ENCODE measurements at places on chromosomes 13 and 19.
A peak's percentile ranks its signal among the peaks of the same experiment; 100 is the strongest.

- no peak for DNase-seq
These were observed 193.2 kb downstream of the URI1 start for GRCh38 chr19:30135093-30135757.

DNA sequence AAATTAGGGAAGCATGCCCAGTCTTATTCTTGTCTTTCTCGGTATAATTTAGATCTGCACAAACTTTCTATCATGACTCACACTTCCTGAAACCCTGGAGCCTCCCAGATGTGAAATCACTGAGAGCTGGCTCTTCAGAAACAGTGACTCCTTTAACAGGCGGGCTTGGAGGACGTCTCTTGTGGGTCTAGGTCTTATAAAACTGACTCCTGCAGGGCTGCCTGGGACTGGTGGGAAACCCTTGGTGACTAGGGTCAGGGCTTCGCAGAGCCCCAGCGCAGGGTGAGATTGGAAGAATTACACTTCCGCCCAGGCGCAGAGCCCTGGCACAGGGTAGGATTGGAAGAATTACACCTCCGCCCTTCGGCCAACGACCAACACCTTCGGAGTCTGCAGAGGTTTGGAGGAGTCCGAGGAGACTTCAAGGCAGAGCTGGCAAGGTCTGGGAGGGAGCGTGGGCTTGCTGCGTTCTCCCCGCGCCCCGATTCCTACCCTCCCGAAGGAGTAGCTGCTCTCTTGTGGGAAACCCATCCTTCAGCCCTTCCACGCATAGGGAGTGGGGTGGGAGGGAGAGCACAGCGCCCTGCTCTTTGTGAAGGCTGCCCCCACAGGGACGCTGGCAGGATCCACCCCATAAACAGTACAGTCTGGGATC is 43.4 kb upstream of the MAP3K10 start:
- no peak for DNase-seq

DNA sequence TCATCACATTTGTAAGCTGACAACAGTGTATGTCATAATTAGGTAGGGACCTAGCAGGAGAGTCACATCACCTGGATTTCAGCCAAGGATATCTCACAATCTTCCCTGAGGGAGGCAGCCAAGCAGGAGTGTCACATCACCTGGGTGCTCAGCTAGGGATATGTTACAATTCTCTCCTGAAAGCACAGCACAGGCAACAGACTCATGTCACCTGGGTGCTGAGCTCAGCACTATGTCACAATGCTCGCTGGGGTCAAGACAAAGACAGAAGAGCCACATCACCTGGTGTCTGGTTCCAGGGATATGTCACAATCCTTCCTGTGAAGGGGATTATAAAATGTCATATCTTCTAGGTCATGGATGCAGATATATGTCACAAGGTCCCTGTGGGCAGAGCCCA is 123.7 kb downstream of the ZNF675 start:
- no peak for DNase-seq

DNA sequence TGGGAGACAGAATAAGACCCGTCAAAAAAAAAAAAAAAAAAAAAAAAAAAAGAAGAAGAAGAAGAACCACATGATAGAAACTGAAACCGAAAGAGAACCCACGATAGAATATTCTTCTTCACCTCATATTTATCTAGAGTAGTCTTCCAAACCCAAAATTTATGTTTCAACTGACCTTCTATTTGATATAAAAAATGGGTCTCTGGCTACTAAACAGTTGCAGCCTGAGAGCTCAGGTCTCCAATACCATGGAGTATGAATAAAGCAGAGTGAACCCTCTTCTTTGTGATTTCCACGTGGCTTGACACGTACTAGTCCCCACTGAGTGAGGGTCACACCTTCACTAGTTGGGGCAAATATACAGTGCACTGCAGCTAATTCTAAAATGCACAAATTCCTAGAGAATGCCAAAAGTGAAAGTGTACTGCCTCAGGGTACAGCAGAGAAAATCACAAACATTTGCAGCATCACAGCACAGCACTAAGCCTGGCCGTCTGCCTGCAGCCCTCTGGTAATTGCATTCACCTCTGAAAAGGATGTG is 30.8 kb upstream of the RFC3 start:
- DNase-seq, result no peak

GRCh38 chr19:46393456-46394401 is 19.6 kb downstream of the CCDC8 start:
- DNase-seq, result no peak

DNA sequence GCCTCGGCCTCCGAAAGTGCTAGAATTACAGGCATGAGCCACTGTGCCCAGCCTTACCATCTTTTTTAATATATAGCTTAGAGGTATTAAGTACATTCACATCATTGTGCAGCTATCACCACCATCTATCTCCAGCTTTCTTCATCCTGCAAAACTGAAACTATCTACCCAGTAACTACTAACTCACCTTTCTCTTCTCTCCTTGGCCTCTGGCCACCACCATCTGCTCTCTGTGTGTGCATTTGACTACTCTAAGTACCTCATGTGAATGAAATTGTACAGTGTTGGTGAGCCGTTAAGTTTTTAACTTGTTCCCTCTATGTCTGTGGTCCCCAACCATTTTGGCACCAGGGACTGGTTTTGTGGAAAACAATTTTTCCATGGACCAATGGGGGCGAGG is 56.1 kb downstream of the CDK8 start:
- DNase-seq, result no peak

DNA sequence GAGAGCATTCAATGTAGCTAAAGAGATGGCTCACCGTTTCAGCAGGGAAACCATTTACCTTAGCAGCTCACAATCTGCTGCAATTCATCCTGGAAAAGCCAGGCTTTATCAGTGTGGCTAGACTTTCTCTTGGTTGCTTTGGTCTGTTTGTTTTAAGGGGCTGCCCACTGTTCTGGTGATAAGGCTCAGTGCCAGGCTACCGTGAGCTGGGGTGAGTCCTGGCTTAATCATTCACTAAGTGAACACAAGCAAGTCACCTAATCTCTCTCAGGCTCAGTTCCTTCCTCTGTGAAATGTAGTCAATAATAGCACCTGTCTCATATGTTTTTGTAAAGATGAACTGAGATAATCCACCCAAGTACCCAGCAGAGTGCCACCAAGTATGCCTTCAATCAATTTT is 229.0 kb downstream of the TEX29 start:
- no peak for DNase-seq

GRCh38 chr13:20942938-20943559 is 40.5 kb upstream of the XPO4 start:
- DNase-seq, result no peak

- DNase-seq, result no peak
These were observed 267.5 kb upstream of the KLHL1 start for GRCh38 chr13:70375718-70376117.

DNA sequence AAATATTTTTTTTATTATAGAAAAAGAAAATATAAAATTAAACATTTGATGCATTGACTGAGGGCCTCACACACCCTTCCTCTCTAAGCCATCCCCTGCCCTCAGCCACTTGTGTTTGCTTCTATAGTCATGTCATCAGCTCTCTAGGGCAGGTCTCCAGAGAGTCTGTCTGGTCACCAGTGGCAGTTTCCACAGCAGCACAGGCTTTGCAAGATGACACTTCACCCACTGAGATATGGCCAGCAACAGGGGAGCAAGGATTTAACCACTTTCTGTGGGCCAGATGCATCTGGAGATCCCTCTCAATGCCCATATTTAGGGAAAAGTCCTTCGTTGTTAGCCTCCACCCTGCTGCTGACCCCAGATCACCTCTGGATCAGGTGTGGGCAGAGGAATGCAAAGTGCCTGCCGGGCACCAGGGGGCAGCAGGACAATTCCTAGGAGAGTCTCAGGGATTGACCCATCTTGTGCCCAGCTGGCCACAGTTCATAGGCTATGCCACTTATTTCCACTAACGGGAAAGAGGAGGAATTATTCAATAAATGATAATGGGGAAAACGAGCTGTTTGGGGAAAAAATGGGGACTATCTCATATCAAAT is 4.8 kb downstream of the ABCC4 start:
- DNase-seq, result no peak

DNA sequence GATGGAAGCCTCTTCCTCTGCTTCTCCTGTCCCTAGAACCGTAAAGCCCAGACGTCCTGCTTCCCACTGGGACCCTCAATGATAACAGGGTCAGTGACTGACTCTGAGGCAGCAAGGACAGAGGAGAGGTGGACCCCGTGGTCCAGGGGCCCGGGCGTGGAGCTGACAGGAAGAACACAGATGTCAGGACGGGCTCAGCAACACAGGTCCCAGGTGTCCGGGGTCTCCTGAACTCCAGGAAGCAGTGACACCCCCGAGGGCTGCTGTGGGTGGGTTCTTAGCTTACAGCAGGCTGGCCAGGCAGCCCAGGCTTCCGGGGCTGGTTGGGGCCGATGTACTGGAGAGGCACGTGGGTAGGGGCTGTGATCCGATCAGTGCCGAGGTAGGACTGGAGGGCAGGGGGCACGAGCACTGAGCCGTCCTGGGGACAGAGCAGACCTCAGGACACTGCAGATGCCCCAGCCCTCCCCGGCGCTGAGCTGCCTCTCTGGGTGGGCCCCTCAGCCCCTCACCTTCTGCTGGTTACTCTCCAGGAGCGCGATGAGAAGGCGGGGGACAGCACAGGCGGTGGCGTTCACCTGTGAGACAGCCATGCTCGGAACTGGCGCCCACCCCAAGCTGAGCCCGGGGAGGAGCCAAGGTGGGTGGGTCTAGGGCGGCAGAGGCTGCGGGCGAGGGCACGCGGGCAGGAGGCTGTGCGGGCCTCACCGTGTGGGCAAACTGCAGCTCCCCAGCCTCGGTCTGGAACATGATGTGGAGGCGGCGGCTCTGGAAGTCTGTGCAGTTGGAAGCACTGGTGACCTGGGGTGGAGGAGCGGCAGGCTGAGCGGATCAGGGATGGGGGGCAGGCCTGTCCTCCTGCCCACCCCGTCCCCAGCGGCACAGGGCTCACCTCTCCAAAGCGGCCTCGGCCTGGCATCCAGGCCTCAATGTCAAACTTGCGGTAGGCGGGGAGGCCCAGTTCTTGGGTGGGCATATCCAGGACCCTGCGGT is 3.6 kb upstream of the CCER2 start:
- no peak for DNase-seq

GRCh38 chr19:45653634-45654033 is 14.4 kb upstream of the GIPR start:
- no peak for DNase-seq

GRCh38 chr13:30465343-30465592 is 468 bp downstream of the HMGB1 start:
- DNase-seq, result no peak

DNA sequence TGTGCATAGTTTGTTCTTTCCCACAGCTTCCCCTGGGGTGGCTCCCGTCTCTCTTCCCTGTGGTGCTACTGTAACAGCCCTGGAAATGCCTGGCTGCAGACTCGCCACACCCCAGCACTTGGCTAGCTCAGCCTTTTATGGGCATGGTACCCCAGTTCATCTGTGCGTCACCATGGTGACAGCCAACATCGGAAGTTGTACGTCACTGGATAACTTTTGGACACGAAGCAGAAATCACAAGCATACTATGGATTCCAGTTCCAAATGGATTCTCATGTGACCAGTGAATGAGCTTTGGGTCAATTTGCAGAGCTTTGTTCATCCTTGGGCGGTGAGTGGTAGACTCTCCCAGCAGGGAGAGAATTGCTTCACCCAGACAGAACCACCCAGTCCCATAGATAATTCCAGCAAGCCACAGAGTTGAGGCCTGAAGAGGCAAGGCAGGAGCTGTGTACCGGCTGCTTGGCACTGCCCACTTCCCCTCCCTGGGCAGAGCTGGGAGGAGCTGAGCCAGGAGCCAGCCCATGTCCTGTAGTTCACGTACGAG is 54.4 kb downstream of the COL4A2 start:
- no peak for DNase-seq

DNA sequence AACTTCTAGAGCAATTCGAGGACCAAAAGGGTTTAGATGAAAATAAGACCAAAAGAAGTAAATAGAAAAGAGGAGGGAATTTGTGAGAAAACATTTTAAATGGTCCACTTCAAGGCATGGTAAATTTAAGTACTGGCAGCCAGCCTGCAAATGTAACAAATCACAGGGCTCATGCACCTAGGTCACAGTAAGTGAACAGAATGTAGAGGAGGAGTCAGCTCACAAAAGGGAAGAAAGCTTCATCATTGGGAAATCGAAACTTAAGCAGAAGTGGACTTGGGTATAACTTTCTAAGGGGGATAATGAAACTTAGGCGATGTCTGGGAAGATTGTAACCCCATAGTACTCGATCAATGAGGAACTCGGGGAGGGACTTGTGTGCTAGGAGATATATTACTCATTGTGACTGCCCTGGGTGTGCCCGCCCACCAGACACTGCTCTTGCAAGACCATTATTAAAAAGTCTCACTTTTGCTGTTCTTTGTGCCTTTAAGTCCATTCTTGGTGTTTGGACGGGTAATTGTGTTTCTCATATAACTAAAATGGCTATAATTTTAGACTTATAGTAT is 1053.6 kb upstream of the MIR17HG start:
- DNase-seq, result no peak

GRCh38 chr19:17931532-17932191 is 1.2 kb upstream of the CCDC124 start:
- peak; percentile 51 for DNase-seq

- no peak for DNase-seq
These were observed 54.6 kb upstream of the URI1 start for GRCh38 chr19:29887442-29887855.

DNA sequence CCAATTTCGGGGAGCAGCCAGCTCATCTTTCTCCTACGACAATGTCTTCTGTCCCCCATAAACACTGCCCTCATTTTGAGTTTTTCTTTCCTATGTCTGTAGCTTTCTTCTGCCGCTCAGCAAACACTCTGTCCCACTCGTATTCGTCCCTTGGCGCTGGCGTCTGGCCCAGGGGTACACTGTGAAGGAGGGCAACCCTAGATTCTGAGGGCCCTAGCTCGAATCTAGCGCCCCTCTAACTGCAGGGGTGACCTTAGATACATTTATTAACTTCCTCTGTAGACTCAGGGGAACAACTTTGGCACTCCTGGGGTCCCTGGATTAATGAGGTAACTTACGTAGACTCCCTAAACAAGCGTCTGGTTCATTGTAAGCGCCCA is 677 bp upstream of the LRCH1 start:
- DNase-seq, result no peak

GRCh38 chr19:55624109-55625003 is at the start of gene ZNF784:
ZNF784 (minus strand) TSS chr19:55624566; CDS start chr19:55624561, 5 bp downstream.
- DNase-seq, result peak; percentile 95

DNA sequence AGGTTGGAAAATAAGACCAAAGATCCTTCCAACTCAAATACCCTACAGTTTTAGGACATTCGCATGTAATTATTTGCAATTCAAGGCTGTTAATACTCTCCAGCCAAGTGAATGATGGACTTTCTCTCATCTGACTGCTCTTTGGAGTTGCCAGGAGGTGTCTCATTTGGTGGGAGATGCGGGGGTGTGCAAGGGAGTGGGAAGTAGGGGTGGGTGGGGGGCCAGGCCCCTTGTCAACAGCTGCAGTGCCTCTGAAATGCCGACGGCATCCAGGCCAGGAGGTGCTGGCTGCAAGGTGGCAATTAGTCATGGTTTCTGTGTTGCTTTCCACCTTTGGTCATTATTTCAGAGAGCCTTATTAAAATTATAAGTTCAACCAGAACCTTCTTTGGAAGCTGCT is 121.5 kb downstream of the KL start:
- no peak for DNase-seq

GRCh38 chr19:2982983-2983350 is 5.6 kb downstream of the TLE6 start:
- peak; percentile 95 for DNase-seq

GRCh38 chr19:3612330-3612729 is 5.7 kb upstream of the TBXA2R start:
- no peak for DNase-seq

GRCh38 chr13:62205273-62205672 is 789.6 kb upstream of the PCDH20 start:
- DNase-seq, result no peak
